ENCODE measurements at places on chromosomes 3 and 15.

GRCh38 chr15:92079647-92080255 lies 226.2 kb downstream of the SLCO3A1 start:
- no peak for DNase-seq

- peak; percentile 90 for DNase-seq
Measured at GRCh38 chr3:32421991-32422859, 30.6 kb downstream of the CMTM7 start.

GRCh38 chr15:70916531-70916930 lies 23.9 kb downstream of the LRRC49 start:
- DNase-seq: no peak

DNA sequence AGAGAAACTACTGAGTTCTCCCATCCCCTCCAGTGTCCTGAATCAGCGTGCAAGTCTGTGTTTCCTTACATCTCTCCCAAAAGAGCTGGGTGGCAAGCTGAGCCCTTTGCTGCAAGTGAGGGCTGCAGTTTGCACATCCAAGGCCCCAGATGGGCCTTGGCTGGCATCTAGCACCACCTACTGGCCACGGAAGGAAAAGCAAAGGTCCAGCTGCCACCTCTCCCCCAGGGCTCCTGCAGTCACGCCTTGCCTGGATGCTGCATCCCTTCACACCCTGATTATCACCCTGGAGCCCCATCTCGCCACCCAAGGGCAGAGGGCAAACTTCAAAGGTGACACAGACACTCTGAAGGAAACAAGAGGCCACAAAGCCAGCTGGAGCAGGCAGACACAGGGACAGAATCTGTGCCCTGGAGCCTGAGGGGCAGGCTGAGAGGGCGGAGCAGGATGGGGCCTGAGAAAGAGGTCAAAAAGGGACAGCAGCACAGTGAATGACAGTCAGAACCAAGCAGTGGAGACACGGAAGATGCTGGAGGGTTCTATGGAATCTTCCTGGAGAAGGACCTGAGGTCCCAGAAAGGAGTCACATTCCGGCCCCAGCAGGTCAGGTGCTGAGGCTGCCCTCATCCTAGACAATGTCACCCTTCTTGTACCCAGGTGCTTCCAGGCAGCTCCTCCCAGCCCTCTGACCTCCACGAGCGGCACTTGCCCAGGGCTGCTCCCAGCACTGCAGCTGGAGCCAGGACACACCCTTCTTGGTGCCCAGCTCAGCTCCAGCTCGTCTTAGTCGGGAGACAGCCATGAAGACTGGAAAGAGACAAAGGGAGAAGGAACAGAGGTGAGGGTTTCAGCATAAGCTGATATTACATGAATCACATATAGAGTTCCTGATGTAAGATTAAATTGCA lies 18.3 kb upstream of the NTRK3 start:
- no peak for DNase-seq

DNA sequence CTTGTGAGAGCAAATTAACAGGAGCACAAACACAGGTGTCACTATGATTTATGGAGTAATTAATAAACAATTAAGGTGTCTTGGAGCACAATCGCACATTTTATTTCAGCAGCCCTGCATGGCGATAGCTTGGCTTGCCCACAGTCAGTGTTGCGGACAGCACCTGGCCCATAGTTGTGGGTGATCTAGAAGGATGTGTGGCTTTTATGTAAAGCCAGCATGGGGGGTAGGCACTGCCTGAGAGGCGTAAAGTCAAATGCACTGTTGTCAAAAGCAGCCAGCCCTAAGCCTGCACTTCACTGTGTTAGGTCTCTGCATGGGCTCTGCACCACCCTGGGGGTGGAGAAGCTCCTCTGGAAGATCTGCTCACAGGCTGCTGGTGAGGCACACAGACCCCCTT lies 177.4 kb upstream of the PPP2R3A start:
- DNase-seq: no peak

Data from epithelial cell of prostate (primary cell).